ENCODE measurements at places on chromosomes 11 and 22. TPM values are rescaled to one million over a fixed set of nuclear protein-coding genes. Genes with fewer than 3 reads are reported as not detected.

Gene FGF19
- total RNA-seq, result not detected

Gene NLRP14
- total RNA-seq, result not detected

Gene OR5M8
- not detected for total RNA-seq

DNA sequence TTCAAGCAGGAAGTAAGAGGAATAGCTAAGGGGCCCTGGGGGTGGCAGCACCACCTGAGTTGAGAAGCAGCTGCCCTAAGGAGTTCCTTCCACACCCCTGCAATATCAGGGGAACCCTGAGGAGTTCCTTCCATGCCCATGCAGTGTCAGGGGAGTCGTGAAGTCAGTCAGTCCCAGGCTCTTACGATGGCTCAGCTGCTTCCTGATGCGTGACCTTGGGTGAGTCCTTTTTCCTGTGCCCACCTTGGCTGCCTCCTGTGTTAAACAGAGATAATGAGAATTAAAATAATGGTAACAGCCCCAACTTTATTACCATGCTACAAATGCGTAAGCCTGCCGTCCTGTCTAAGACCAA, 181.1 kb downstream of the MIAT start:
- DNase-seq, result peak; percentile 7

GRCh38 chr11:111912535-111912934, at the start of gene HSPB2:
HSPB2 (plus strand) TSS chr11:111912734; CDS start chr11:111912830, 96 bp downstream.
- DNase-seq, result no peak

DNA sequence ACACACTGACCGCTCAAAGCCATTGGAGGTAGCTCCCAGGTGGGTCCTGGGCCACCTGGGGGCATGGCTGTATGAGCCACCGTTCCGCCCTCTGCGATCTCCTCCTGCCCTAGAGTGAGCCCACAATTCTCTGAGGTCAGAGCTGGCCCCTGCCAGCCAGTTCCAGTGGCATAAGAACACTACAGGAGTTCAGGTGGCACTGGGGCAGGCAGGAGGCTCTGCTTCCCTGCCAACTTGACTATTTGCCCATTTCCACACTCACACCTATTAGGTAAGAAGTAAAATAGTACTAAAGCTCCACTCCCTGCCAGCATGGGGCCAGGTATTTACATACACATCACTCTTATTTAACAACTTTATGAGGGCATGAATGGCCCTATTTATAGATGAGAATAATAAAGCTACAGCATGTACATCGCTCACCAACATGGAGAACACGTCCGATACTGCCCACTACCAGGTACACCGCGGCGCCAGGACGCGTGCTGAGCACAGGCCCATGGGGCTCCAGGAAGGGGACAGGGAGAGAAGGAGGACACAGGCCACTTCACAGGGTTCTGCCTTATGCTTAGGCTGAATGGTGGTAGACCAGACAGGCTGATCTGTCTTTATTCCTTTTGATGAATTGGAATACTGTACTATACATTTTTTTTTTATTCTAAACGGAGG, 26.2 kb downstream of the PISD start:
- no peak for DNase-seq

- no peak for DNase-seq
Measured at GRCh38 chr11:111764621-111765020, 1.6 kb downstream of the PPP2R1B start.

DNA sequence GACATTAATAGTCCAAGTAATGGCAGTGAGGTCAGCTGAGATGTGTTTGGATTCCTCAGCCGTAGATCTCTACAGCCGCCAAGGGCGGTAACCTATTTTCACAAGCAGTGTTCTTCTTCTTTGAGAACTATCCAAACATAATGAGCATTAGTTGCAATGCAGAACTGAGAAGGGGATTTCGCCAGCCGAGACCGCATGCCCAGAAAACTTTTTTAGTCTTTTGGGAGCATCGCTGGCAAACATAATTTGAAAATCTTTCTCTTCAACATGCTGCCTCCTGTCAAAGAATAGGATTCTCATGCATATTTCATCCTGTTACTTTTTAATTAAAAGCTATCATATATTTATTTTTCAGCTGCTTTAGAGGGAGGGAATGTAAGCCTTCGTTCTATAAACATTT, 81.4 kb upstream of the SEZ6L start:
- no peak for DNase-seq

- DNase-seq, result no peak
Measured at GRCh38 chr11:38384568-38384967, 1786.5 kb upstream of the RAG2 start.

DNA sequence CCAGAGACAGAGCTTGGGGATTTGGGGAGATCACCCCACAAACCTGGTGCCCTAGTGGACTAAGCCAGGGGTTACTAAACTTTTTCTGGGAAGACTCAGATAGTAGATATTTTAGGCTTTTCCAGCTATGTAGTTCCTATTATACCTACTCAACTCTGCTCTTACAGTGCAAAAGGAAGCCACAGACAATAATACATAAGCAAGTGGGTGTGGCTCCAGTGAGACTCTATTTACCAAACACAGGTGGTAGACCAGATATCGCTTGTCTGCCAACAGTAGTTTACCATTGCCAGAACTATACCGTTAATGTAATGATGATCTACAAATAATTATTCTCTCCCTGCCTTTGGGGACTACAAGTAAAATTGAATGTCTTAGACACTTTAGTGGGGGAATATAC, 6.9 kb downstream of the LDHC start:
- no peak for DNase-seq
